Stimulated activated naive B cell treated with anti-CD40 and anti-IgM and Interleukin-4, amounts not matched to agents 10 μg/mL and 1 μg/mL and 100 μg/mL, for 72 hours (primary cell): ENCODE measurements at places on chromosomes 4 and X.
A peak's percentile ranks its signal among the peaks of the same experiment; 100 is the strongest.

GRCh38 chrX:112826023-112826422 is 14.6 kb downstream of the AMOT start:
- DNase-seq = no peak

- no peak for DNase-seq
These were observed 220.5 kb upstream of the RPS6KA3 start for GRCh38 chrX:20487227-20487626.

DNA sequence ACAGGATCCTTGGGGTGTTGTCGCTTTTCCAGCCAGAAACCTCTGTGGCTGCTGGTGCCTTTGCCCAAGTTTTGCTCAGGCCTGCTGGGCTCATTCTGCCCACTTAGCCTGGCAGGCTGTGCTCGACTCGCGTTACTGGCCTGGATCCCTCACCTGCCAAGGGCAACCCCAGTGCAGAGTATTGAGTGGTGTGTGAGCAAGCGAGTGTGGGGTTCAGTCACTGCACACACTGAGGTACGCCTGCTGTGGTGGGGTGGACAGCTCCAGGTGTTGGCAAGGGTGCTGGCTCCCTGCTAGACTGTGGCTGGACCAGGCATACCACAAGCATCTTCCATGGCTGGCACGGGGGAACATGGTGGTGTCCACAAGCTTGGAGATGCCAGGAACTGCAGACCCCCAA is 22.6 kb downstream of the SPCS3 start:
- no peak for DNase-seq

DNA sequence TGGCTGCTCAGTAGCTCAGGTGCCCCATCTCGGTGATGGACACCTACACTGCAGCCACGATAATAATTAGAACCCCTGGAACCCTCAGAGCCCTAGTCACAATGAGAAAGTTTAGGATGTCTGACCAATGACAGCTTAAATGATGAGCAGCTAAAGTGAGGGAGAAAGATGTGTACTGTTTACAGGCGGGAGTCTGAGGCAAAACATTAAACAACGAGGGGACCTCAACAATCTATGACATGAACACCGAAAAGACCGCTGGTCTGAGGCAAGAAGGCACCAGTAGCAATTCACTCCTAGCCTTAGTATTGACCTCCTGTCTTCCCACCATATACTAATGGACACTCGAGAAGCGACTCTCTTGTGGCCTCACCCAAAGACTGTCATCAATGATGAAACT is 369.5 kb upstream of the SMIM31 start:
- no peak for DNase-seq

DNA sequence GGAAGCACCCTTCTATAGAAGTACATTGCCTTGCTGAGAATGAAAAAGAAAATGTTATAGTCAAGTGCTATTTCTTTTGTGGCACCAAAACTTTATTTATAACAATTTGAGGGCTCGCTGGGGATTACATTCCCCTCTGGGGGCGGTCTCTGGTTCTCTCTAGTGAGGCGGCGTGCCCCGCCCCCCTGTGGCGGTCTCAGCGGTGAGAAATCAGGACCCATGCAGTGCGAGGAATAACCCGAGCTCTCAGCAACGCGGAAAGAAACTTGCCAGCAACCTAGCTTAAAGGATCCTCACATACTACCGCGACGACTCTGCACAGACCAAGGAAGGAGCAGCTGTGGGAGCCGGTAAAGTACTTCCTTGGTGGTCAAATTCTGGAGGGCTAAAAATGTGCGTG is 83.4 kb upstream of the SHISA3 start:
- DNase-seq = no peak

DNA sequence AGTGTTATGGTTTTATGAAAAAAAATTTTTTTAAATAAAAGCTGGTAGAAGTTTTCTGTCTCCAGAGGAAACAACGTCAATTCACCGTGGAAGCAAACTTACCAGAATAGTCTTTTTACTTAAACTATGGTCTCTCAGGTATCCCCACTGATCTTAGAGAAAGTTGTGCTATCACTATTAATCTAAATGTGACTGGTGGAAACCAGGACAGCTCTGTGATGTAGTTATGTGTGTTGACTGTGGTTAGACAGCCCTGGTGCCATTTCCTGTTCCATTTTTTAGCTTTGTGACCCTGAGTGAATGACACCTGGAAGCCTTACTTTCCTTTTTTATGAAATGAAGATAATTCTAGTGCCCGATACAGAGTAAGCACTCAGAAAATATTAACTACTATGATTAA is 111.8 kb upstream of the HUWE1 start:
- DNase-seq = no peak

DNA sequence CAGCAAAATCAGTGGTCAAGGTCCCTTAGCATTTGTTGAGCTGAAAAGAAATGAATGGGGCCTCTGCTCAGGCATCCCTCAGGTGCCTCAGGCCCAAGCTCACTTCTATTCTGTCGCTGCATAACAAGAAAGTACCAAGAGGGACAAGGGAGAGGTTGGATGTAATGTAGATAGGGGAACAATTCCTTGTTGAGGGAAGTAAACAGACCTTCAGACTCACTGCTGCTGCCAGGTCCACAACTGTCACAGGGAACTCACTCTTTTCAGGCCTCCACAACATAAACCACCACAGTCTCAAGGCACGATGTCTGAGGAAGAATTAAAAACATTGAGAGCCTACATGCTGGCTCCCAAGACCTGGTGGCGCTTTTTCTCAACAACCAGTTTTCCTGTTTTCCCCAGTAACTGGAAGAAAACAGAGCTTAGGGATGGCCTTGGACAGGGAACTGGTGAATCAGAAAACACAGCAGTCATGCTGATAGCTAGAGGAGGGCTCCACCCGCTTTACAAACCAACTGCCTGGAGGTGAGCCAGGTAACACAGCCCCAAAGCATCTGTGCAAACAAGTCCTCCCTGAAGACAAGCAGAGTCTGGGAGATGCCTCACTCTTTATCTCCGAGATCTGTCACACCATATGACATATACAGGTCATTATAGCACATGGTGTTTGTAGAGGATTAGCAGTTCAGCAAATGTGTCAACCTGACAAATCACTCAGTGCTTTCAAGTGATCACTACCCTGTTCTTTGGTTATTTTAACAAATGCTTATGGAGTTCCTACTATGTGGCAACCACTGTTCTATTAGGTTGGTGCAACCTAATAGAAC is 14.3 kb upstream of the AWAT1 start:
- no peak for DNase-seq

DNA sequence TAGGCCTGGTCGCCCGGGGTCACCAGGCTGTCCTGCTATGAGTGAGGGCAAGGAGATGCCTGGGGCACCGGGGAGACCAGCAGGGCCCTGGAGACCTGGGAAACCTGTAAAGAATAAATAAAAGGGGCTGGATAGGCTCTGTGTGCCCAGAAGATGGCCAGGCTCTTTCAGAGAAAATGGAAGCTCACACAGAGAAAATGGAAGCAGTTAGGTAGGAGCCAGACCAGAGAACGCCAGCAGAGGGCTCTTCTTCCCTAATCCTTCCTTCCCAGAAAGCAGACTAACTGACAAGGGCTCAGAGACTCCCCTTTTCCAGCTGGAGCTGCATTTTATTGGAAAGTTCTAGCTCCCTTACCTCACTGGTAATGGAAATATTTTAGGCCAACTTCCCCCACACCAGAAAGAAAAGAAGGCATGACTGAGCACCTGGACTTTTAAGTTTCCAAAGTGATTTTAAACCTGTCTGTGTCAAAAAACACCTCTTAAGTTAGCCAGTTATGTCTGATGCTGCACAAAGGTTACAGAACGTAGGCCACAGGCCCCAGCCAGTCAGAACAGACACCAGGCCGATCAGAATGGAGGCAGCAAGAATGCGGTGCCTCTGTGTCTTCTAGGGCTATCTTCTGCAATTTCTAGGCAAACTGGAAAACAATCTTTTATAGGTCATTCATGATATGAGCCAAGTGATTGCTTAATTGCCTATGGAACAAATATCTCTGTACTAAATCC is 74.0 kb downstream of the ATG4A start:
- DNase-seq = no peak

GRCh38 chr4:1246901-1247863 is 1.7 kb downstream of the CTBP1 start:
- DNase-seq = peak; percentile 25

GRCh38 chrX:78643096-78643495 is 16.0 kb downstream of the RTL3 start:
- no peak for DNase-seq

DNA sequence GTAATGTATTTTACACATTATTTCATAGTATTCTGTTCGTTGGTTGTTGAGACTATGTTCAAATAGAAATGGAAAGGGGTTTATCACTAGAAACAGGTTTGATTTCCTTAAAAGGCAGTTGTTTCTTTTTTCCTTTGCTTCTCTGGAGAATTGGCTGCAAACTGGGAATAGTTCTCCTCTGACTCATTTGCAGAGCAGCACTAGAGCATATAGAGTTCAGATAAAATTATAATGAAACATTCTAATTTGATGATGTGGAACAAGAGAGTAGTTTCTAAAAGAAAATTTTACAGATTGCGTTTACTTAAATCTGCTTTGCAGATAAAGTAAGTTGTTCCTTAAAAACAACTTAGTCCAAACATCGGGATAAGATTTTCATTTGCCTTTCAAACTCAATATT is 29.7 kb downstream of the SYNPO2 start:
- no peak for DNase-seq

DNA sequence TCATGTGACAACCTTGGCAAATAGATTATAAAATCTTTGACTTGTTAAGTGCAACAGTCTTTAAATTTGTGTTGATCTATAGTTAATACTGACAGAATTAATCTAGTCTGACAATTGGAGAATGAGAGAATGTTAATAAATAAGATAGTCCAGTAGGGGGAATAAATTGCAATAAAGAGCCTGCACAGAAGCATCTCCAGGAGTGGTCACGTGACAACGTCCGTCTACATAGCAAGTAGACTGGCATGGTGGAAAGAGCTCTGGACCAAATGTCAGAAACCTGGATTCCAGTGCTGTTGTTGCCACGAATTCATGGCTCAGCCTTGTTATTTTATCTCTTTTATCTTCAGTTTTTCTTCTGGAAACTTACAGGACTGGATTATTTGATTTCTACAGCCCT is 436.5 kb downstream of the RAB28 start:
- no peak for DNase-seq
